Activated CD4-positive, alpha-beta memory T cell treated with anti-CD3 and anti-CD28 coated beads, Interleukin-2, amount 10 ng/mL, durations not matched to agents 7 days and 5 days (primary cell): ENCODE measurements at places on chromosomes 7 and 10. TPM values are rescaled to one million over a fixed set of nuclear protein-coding genes. Genes with fewer than 3 reads are reported as not detected.

GRCh38 chr7:40874756-40875155 is 740.0 kb downstream of the SUGCT start:
- no peaks in the 10 kb centered on the region for H3K36me3 ChIP-seq
- H3K4me3 ChIP-seq = no peak overlapping the region
- no peak for DNase-seq
- no peak overlapping the region for H3K27ac ChIP-seq

- peaks cover 24% of the 10 kb centered on the region for H3K4me1 ChIP-seq
- no peak overlapping the region for H3K4me3 ChIP-seq
- peaks cover 20% of the 10 kb centered on the region for H3K27me3 ChIP-seq
- H3K27ac ChIP-seq = no peak overlapping the region
- no peak for DNase-seq
These were observed 33.3 kb downstream of the DDC start for GRCh38 chr7:50531928-50532327.

The SFRP5 gene
- total RNA-seq = not detected

The SPDYE1 gene
- total RNA-seq = not detected

The DNAH11 gene
- total RNA-seq = 2.1 TPM

DNA sequence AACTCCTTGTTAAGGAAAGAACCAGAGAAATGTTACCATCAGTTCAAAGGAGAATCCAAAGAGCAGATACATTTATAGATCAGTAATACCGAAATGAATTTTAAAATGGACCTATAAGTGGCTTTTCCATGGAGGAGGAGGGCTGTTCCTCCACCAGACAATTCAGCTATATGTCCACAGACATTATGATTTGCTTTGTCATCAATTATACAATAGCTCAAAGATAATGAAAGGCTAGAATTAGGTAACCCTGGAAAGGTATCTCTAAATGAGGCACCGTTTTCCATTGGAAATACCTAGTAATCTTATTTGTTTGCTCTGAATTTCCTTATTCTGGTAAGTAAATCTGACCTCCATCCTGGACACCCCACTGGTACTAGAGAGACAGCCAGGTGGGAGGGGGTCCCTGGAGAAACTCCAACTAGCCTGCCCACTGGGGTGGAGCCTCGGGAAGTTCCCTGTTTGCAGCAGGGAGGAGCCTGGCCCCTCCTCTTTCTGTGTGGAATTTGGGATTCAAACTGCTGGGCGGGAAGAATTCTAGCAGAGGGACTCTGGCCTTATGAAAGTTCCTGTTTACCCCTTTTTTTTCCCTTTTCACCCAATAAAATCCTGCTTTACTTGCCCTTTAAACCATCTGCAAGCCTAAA is 218.0 kb downstream of the PHF14 start:
- DNase-seq = no peak
- H3K4me1 ChIP-seq = peaks cover 4% of the 10 kb centered on the region
- peaks cover 2% of the 10 kb centered on the region for H3K27me3 ChIP-seq
- H3K36me3 ChIP-seq = no peaks in the 10 kb centered on the region

GRCh38 chr7:64871761-64872160 is 31.3 kb upstream of the ZNF273 start:
- no peaks in the 10 kb centered on the region for H3K36me3 ChIP-seq
- no peak overlapping the region for H3K27ac ChIP-seq
- no peaks in the 10 kb centered on the region for H3K4me1 ChIP-seq
- no peak overlapping the region for H3K4me3 ChIP-seq
- no peaks in the 10 kb centered on the region for H3K27me3 ChIP-seq

The SNCG gene
- not detected for total RNA-seq

- H3K4me3 ChIP-seq = no peak overlapping the region
- H3K4me1 ChIP-seq = peaks cover 6% of the 10 kb centered on the region
- no peak overlapping the region for H3K27ac ChIP-seq
- H3K36me3 ChIP-seq = no peaks in the 10 kb centered on the region
- peaks cover 71% of the 10 kb centered on the region for H3K27me3 ChIP-seq
- no peak for DNase-seq
These were observed 61.6 kb upstream of the BTRC start for GRCh38 chr10:101292194-101293006.

DNA sequence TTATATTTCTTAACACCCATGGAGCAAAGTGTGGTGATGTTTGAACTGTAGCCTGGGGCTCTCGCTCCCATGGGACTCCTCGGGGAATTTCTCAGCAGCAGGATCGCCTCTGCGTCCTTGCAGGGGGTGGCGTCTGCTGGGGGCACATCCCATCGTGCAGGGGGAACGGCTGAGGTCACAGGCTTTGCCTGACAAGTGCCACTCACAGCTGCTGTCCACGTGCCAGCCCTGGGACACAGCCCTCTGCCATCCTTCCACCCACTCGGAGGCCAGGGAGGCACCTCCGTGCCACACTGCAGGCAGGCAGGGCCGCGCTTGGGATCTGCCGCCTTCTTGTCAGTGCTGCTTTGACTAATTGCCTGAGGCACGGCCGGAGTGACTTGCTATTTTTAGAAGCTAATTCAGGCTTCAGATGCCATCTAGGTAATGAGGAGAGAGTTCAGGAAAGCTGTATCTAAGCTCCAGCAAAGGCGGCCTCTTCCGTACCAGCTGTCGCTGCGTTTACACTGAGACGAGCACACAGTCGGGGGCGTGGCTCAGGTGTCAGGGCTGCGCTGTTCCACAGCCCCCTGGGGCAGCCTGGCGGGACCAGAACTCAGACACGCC is 45.7 kb downstream of the PITRM1 start:
- no peak overlapping the region for H3K4me3 ChIP-seq
- no peaks in the 10 kb centered on the region for H3K4me1 ChIP-seq
- H3K36me3 ChIP-seq = peaks cover 71% of the 10 kb centered on the region
- no peak overlapping the region for H3K27ac ChIP-seq
- no peaks in the 10 kb centered on the region for H3K27me3 ChIP-seq

DNA sequence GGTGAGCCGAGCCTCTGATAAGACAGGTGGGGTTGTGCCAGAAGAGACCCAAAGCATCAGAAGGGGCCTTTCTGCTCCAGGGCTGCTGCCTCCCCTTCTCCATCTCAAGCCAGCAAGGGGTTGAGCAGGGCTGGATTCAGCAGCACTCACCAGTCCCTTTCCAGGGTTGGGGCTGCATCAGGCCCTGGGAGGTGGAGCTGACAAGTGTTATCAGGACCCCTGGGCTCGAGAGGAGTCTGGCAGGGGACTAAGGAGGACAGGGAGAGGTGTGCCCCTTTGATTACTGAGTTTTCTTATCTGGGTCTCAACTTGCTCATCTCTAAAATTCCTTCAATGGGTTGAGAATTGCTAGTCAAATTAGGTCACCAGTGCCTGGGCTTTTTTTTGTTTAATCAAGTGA is 17.8 kb downstream of the ARHGAP22 start:
- no peaks in the 10 kb centered on the region for H3K27me3 ChIP-seq
- peaks cover 4% of the 10 kb centered on the region for H3K4me1 ChIP-seq
- no peak overlapping the region for H3K27ac ChIP-seq
- H3K4me3 ChIP-seq = no peak overlapping the region
- no peak for DNase-seq
- no peaks in the 10 kb centered on the region for H3K36me3 ChIP-seq

DNA sequence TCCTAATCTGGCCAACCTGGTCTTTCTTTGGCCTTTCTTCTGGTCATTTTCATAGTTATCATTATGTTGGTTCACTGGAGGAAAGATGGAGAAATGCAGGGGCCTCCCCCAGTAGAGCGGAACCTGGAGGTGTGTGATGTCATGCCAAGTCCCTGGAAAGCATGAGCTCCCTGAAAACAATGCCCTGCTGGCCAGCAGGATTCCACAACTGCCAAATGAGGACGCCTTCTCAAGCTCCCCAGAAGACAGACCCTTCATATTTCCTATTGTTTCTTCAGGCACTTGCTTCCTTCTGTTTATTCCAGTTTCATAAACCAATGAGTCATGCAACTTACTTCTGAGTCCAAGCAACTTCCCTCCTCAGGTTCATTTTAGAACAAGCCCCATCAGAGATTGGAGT is 339.0 kb downstream of the GATA3 start:
- no peak overlapping the region for H3K27ac ChIP-seq
- H3K36me3 ChIP-seq = peaks cover 16% of the 10 kb centered on the region
- H3K4me3 ChIP-seq = no peak overlapping the region
- no peaks in the 10 kb centered on the region for H3K27me3 ChIP-seq
- peaks cover 16% of the 10 kb centered on the region for H3K4me1 ChIP-seq
- no peak for DNase-seq

DNA sequence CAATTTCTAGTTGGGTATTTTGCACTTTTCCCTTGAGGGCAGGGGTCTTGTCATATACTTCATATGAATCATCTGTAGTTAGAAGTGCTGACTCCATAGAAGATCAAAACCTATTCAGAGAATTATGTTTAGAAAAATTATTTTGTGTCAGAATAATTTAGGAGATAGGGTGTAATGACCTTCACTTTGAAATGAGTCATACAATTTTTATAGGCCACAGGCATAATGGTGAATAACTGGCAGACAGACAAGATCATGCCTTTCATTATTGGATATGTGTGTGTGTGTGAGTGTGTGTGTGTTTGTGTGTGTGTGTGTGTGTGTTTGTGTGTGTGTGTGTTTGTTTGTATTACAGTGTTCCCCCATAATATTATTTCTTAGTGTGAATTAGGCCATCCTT is 523.0 kb downstream of the ANKRD7 start:
- H3K27me3 ChIP-seq = no peaks in the 10 kb centered on the region
- DNase-seq = no peak
- no peak overlapping the region for H3K4me3 ChIP-seq

DNA sequence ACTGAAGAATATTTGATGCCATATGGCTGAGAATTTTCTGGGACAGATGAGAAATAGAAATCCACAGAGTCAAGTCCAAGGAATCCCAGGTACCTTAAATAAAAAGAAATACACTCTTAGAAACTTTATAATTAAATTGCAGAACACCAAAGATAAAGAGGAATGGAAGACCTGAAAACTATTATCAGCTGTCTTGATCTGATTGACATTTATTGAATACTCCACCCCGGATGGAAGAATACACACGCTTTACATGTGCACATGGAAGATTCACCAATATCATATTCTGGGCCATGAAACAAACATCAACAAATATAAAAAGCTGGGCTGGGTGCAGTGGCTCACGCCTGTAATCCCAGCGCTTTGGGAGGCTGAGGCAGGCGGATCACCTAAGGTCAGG is 81.6 kb downstream of the EXOC6 start:
- no peak overlapping the region for H3K27ac ChIP-seq
- no peak overlapping the region for H3K4me3 ChIP-seq
- no peak for DNase-seq
- H3K27me3 ChIP-seq = no peaks in the 10 kb centered on the region

The HABP2 gene
- not detected for total RNA-seq

DNA sequence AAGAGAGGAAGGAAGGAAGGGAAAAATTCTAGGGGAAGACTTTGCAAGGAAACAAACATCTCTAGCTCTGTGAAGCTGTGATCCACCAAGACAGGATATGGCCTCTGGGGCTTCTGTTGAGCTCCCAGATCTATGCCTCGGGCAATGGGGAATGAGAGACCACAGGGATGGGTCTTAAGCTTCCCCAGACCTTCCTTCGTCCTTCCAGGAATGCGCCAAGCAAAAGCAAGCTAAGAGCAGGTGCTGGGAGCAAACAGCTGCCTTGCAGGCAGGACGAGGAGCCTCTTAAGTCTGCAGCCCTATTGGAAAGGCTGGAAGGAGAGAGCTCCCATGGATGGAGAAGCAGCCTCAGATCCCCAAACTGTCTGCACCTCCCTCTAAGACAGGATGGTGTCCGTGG is 21.9 kb upstream of the ELN start:
- H3K4me3 ChIP-seq = no peak overlapping the region
- H3K36me3 ChIP-seq = no peaks in the 10 kb centered on the region
- peaks cover 28% of the 10 kb centered on the region for H3K4me1 ChIP-seq
- peaks cover 7% of the 10 kb centered on the region for H3K27me3 ChIP-seq
- H3K27ac ChIP-seq = no peak overlapping the region

The BTBD16 gene
- total RNA-seq = not detected

- H3K36me3 ChIP-seq = no peaks in the 10 kb centered on the region
- H3K27ac ChIP-seq = peak overlapping the region; percentile 9
- H3K4me3 ChIP-seq = no peak overlapping the region
- DNase-seq = no peak
- no peaks in the 10 kb centered on the region for H3K27me3 ChIP-seq
- peaks cover 11% of the 10 kb centered on the region for H3K4me1 ChIP-seq
These were observed 42.7 kb downstream of the SPDYE5 start for GRCh38 chr7:75534727-75535307.

- peaks cover 55% of the 10 kb centered on the region for H3K36me3 ChIP-seq
- peak; percentile 61 for DNase-seq
- H3K4me1 ChIP-seq = peaks cover 41% of the 10 kb centered on the region
- no peak overlapping the region for H3K27ac ChIP-seq
- peaks cover 2% of the 10 kb centered on the region for H3K27me3 ChIP-seq
These were observed 123.4 kb upstream of the ZNF746 start for GRCh38 chr7:149620961-149621360.

GRCh38 chr10:23367896-23368595 is 23.4 kb upstream of the C10orf67 start:
- peak overlapping the region; percentile 84 for H3K27ac ChIP-seq
- peaks cover 65% of the 10 kb centered on the region for H3K4me1 ChIP-seq
- H3K27me3 ChIP-seq = no peaks in the 10 kb centered on the region
- no peak for DNase-seq

GRCh38 chr7:117929237-117929636 is 56.0 kb upstream of the CTTNBP2 start:
- no peak overlapping the region for H3K4me3 ChIP-seq
- no peak for DNase-seq
- no peak overlapping the region for H3K27ac ChIP-seq
- no peaks in the 10 kb centered on the region for H3K27me3 ChIP-seq
- H3K4me1 ChIP-seq = no peaks in the 10 kb centered on the region

The PKD1L1 gene
- 0.48 TPM for total RNA-seq

DNA sequence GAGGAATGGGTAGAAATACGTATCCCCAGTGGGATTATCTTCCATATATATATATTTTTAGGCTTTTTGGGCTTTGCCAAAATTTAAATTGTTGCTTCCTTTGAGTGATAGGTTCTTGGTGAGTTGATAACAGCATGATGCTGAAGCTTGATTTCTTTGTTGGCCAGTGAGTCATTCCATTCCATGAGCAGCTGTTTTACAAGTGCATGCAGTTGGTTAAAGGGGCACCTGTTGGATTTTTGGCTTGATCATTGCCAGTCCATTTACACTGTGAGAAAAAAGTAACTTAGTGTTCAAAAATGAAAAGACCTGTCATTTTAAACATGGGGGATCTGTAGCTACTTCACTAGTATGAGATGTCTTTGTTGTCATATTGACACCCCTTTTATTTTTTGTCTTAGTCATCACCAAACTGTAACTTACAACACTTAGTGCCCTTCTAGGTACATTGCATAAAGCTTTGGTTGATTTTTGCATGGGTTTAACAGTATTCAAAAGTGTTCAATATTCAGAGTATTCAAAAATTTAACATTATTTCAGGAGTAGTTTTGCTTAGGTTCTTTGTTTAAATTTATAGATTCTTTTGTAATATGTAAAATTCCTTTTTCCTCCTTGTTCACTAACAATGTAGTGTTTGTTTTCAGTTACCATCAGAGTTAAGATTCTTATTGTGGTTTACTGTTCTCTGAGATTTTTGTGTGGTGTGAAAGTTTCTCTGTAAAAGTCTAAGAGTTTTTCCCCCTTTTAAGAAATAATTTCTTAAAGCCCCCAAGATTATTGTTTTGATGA is 8.8 kb downstream of the AKAP9 start:
- H3K27ac ChIP-seq = no peak overlapping the region
- peaks cover 14% of the 10 kb centered on the region for H3K36me3 ChIP-seq
- H3K4me3 ChIP-seq = no peak overlapping the region
- DNase-seq = no peak

The TLX1 gene
- not detected for total RNA-seq
